Lower leg skin (tissue), 4 donors: ENCODE measurements at places on chromosomes 11 and 22.

GRCh38 chr11:18789942-18790341, 1.7 kb downstream of the PTPN5 start:
- DNase-seq: no peak

DNA sequence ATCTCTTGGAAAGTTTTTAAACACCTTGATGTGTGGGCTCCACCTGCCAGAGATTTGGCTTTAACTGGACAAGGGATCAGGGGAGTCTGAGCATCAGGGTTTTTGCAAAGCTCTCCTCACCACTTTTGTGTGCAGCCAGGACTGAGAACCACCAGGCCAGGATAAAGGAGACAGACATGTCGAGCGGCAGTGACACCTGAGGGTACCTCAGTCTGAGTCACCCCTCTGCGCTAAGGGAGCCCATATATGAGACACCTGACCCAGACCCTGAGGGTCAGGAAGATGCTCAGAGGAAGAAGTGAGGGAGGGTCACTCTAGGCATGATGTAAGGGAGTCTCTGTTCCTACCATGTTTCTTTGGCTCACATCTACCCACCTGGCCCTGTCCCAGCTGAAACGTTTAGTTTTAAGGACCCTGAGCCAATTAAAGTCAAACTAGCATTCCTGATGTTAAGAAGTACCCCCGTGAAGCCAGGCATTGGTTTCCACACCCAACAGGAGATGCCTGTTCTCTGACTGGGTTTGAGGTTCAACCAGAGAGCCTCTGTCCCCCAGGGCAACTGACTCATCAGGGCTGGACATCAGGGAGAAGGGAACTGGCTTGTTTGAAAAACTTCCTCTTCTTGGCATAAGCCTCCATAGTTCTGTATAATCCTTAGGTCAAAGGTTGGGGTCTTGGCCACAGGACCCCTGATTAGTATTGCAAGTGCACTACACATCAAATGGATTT, 72.4 kb upstream of the BIRC3 start:
- no peak for DNase-seq

DNA sequence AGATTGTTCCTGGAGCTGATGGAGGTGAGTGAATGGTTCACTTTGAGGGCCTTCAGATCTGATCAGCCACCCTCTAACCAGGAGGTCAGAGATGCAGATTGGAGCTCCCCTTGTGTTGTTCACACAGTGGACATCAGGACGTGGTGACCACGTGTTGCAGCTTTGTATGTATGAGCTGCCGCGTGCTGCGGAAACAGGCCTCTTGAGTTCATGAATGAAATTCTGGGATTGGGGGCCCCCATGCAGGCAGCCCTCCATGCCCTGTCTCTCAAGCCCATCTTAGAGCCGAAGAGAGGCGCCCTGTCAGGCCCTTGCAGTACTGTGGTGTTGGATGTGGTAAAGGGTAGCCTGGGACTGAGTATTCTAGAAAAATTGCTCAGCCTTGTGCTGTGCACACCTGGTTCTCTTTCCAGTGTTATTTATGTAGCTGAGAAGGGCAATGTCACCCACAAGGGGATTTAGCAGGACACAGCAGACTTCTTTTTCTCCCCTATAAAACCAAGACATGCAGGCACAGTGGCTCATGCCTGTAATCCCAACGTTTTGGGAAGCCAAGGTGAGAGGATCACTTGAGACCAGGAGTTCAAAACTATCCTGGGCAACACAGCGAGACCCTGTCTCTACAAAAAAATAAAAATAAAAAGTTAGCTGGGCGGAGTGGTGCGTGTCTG, 64.9 kb downstream of the MED15 start:
- no peak for DNase-seq

- DNase-seq: no peak
Observed at GRCh38 chr11:20049231-20049630, 111.0 kb downstream of the DBX1 start.

DNA sequence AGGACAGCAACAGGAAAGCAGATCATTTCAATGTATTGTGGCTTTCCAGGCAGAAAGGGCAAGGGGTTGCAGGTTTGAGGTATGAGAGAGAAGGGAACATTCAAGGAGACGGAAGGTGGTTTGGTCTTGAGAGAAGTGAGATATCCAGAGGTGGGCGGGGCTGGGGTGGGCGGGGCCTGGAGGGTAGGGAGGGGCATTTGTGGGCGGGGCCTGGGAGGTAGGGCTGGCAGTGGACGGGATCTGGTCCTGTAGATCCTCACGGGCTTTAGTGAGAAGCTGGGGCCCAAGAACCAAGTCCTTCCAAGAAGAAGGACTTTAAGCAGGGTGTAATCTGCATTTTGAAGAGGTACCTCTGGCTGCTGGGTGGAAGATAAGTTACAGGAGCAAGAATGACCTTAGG, 199.2 kb downstream of the MN1 start:
- no peak for DNase-seq

- no peak for DNase-seq
Observed at GRCh38 chr11:96062134-96062533, 138.2 kb upstream of the MTMR2 start.

DNA sequence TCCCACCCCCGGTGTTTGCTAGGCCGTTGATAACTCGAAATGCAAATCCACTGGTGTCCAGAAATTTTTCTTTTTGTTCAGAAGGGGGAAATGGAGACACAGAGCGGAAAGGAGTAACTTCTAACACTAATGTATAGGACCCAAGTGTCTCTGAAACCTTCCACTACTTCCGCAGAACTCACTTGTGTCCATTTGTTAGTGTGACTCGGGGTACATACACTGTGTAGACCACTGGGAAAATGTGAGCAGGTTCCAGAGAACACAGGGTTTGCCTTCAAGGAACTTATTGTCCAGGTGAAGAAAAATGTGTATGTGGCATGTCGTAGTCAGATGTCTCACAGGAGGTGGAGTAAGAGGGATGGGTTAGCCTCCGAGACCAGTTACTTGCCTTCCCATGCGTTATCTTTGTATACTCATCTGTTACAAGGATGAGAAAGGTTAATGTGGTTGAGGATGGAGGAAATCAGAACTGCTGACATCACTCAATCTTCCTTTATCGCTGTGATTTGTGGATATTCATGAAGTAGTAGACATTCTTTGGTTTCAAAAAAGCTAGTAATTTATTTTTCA, 857 bp downstream of the ARCN1 start:
- DNase-seq: no peak

DNA sequence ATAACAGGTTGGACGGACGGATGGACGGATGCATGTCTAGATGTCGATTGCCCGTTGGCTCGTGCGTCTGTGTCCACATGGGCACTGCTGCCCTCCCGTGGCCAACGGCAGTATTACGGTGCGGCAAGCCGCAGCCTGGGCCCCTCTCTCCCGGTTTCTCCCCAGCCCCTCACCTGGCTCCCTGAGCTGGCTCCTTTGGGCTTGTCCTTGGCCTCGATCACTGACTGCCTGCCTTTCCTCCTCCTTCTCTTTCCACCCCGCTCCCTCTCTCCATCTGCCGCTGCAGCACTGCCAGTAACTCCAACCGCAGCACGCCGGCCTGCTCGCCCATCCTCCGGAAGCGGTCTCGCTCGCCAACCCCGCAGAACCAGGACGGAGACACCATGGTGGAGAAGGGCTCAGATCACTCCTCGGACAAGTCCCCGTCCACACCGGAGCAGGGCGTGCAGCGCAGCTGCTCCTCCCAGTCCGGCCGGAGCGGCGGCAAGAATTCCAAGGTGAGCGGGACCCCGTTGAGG, 77.3 kb downstream of the SCN3B start:
- DNase-seq: no peak

DNA sequence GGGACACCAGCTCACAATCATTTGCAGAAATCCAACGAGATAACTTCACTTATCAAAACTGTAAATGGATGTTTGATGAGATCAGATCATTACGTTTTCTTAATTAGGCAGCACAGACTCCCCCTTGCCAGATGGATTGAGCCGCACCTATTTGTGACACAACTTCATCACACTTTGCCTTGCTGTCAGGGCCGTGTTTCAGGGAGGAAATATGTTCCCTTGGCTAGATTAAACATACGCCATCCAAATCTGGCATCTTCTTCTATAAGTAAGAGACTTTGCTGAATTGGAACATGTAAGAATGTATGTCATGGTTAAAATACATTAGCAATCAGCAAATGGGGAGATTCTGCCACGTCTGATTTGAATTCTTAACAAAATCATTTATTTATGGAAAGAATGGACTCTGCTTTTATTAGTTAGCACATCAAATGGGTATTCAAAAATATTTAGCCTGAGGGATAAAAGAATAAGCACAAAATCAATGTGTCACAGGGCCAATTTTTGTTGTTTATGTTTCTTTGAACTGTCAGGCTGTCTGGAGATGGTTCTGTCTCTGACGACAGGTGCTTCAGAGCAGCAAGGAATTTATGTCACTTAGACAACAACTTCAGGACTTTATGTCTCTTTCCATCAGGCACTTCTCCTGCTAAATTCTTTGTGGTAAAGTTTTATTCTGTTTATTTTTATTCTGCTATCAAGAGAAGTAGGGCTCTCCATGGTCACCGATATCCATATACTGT, 326.1 kb upstream of the NCAM1 start:
- DNase-seq: no peak

DNA sequence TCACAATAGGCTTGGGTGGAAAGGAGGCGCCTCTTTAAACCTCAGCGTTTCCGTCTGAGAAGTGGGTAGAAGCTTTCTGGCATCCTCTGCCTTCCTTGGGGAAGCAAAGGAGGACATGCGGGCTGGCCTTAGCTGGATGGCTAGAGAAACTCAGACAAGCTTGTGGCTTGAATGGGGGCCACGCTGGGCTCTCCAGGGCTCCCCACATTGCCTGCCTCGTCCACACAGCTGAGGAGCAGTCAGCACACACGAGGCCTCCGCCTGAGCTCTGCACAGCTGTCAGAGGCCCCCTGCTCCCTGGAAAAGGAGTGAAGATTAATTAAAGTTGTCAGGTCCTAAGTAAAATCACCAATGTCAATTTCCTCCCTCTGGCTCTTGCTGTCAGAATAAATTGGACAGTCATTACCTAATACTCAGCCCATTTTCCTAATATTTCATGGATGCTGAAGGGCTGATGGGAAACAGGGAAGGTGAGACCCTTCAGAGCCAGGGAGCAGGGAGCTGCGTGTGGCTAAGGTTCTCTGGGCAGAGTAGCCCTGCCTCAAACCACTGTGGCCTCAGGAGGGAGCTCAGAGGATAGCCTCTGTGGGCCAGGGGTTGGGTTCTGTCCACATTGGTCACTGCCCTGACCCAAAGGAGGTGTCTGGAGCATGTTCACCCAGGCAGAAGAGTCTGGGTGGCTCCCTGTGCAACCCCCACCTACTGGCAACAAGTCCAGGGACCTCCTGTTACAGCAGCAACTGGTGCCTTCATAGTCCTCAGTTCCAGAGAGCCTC, 118.3 kb upstream of the CD82 start:
- DNase-seq: no peak
